CD4-positive, alpha-beta T cell (primary cell): ENCODE measurements at places on chromosomes 11 and 22. TPM values are rescaled to one million over a fixed set of nuclear protein-coding genes. Genes with fewer than 3 reads are reported as not detected.

GRCh38 chr11:824292-824880 is 3.3 kb upstream of the CRACR2B start:
- no peak overlapping the region for H3K4me3 ChIP-seq
- peaks cover 34% of the 10 kb centered on the region for H3K36me3 ChIP-seq
- H3K27me3 ChIP-seq, result peaks cover 21% of the 10 kb centered on the region
- H3K4me1 ChIP-seq, result peaks cover 54% of the 10 kb centered on the region
- DNase-seq, result no peak

DNA sequence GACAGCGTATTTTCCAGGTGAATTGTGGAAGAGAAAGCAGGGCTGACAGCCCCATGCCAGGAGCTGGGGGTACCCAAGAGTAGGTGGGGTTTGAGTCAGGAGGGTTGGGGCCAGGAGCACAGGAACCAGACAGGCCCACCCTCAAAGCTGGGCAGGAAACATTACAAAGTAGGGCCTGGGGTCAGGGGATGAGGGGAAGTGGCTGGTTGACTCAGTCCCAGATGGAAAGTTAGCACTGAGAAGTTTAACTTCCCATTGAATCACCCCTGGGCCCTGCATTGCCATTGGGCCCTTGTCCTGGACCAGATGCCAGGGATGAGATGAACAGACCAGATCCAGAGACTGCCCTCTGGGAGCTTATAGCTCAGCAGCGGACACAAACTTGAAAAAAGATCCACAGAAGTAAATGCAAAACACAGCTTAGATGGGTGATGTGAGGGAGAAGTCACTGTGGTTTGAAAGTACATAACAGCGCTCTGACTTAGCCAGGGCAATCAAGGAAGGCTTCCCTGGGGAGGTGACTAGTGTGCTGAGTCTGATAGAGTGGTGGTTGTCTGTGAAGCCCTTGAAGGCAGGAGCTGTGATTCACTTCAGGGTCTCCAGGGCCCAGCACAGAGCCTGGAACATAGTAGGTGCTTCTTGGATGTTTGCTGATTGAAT is 2.2 kb downstream of the MAFF start:
- no peaks in the 10 kb centered on the region for H3K27me3 ChIP-seq
- H3K36me3 ChIP-seq, result no peaks in the 10 kb centered on the region
- H3K4me3 ChIP-seq, result peak overlapping the region; percentile 83
- DNase-seq, result no peak
- no peak overlapping the region for H3K27ac ChIP-seq
- H3K4me1 ChIP-seq, result peaks cover 37% of the 10 kb centered on the region

Gene CTNND1
- 12.4 TPM for total RNA-seq

GRCh38 chr22:41504397-41504796 is 35.5 kb downstream of the ACO2 start:
- H3K27ac ChIP-seq, result no peak overlapping the region
- no peak for DNase-seq
- H3K36me3 ChIP-seq, result peaks cover 70% of the 10 kb centered on the region
- no peaks in the 10 kb centered on the region for H3K4me1 ChIP-seq

DNA sequence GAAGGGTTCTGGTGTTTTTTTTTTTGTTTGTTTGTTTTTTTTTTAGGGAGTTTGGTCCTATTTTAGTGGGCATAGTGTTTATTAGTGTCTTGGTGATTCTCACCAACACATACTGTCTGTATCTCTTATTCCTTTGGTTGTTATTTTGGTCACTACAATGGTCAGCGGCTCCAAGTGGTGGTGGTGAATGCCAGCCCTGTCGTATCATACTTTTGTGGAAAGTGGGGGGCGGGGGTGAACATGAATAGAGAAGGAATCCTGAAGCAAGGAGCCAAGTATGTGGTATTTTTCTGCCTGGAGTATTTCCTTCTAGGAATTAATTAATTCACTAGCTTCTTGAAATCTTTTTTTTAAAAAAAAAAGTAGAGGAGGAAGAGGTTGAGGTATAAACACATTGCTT is 79.6 kb downstream of the GRK3 start:
- H3K36me3 ChIP-seq, result no peaks in the 10 kb centered on the region
- no peak overlapping the region for H3K27ac ChIP-seq
- no peak overlapping the region for H3K4me3 ChIP-seq
- H3K27me3 ChIP-seq, result no peaks in the 10 kb centered on the region
